ENCODE measurements at places on chromosomes 3 and 15.

DNA sequence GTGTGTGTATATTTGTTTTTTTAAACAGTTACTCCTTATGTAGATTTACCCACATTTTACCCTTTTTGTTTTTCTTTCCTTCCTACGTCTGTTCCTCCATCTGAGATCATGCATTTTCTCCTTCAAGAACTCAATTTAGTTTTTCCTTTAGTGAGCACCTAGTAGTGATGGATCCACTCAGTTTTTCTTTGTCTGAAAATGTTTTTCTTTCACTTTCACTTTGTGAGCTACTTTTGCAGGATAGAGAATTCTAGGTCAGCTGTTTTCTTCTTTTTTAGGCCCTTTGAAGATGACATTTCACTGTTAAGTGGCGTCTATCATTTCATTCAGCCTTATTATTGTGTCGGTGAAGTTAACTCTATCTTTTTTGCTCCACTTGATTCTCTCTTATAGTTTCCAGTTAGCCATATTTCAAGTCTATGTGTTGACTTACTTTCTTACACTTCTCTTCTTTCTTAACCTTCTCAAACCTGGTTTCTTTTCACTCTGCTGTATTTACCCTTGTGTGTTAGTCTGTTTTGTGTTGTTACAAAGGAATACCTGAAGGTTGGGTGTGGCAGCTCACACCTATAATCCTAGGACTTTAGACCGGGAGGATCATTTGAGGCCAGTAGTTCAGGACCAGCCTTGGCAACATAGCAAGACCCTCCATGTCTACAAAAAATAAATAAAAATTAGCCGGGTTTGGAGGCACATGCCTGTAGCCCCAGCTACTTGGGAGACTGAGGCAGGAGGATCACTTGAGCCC lies 55.8 kb downstream of the PRKCI start:
- no peak for DNase-seq

DNA sequence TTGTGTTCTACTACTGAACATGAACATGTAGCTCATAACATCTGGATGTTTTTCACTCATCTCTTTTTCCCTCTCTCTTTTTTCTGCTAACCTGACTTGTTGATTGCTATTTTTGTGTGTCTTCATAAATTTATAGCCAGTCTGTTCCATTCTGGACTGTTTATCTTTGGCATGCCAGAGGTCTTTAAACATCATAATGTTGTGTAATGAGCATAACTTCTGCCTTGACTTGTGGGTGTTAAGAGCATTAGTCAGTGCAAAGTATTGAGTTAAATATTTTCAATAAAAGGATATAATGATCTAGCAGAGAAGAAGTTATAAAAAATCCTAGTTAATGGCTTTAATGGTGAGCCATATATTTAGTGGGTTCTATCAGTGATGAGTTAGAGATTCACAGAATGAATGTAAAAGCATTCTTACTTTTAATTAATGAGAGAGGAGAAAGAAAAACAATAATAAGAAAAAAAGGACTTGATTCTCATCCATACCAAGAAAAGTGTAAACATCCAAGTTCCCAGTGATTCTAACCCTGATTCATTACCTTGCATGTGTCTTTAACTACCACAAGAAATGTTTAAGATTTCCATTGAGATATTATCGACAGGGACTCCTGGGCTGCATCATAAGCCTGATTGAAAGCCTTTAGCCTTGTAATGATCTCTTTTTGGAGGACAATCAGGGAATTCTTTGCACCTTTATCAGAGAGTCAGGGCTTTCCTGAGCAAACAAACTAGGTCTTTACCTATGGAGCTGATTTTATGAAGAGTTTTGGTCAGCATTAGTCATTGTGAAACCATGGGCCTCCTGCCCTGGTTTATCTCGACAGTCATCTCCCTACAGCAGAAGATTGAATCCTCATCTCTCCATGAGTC lies 22.9 kb downstream of the MITF start:
- no peak for DNase-seq

DNA sequence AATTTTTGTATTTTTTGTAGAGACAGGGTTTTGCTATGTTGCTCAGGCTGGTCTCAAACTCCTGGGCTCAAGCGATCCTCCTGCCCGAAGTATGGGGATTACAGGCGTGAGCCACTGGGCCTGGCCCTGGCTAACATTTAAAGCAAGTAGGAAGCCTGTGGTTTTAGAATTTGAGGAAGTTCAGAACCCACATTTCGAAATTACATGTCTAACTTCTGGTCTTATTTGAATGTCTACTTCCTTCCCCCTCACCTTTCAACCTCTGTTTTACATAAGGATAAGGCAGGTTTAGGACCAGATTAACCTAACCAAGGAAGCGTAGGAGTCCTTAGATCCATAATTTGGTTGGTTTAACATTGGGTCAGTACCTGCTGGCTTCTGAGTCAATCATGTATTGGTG lies 120.5 kb upstream of the PROK2 start:
- DNase-seq = no peak

GRCh38 chr3:172135820-172136219 lies 96.4 kb downstream of the FNDC3B start:
- no peak for DNase-seq

DNA sequence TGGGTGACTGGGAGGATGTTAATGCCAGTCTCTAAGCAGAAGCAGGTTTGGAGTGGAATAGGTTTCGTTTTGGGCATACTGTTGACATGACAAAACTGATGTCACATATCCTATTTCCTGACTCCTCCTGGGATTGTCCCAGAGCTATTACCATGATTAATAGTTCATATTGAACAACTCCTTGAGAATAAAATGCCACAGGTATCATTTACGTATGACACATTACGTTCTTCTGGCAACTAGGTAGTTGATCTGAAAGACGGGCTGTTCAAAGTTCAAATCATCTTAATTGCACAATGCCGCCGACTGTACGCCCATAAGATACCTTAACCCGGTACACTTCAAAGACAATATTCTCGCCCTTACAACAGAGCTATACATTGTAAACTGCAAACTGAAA lies 1.4 kb upstream of the RAB5A start:
- no peak for DNase-seq

DNA sequence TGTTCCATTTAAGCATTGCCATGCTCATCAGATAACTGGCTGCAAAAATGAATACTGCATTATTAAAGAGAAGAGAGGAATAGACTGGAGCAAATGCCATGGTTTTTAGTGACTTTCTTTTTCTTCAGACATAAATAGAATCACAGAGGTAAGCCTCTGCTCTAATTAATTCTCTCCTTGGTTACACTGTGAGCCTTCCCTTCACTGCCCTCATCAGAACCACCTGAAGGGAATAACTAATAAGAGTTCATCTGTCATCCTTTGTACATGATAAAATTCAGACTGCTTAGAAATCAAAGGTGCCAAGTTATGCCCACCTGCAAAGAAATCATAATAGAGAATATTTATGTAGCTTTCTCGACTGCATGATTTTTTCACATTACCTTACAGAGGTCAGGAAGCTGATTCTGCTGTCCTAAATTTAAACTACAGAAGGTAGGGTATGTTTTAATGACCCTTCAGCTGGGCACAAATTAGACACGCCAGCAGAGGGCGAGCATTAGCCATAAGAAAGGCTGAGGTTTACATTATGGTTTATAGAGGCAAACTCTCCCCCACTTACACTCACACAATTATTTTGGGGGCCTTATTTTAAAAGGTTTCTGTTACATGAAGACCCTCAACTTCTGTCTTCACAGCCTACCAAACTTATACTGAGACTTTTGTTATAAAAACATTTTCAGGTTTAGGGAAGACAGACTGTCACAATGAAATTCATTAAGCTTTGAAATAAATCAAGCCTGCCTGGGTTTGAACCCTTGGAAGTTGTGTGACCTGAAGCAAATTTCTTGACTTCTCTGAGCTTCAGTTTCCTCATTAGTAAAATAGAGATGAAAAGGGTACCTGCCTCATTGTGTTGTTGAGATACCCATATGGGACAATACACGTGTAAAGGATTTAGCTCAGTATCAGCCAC lies 15.3 kb upstream of the UNC13C start:
- DNase-seq = no peak

DNA sequence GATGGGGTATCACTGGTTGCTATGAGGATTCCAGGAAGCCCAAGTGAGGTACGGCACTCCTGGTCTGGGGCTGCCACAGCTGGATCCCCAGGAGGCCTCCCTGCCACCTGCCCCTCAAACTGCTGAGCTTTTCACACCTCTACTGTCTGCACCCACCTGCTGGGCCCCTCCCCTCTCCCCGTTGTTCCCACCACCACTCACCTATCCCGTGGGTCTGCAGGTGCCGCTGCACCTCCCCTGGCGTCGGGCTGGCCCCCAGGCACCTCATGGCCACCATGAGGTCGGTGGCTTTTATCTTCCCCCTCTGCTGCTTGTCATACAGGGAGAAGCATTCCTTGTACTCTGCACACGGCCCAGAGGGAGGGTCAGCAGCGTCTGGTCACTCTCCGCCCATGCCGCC lies 5.8 kb downstream of the CALML4 start:
- DNase-seq = no peak

GRCh38 chr15:38680775-38681174 lies 116.2 kb upstream of the RASGRP1 start:
- no peak for DNase-seq
